ENCODE measurements at places on chromosomes 4 and X. TPM values are rescaled to one million over a fixed set of nuclear protein-coding genes. Genes with fewer than 3 reads are reported as not detected.

The GLRA2 gene
- not detected for total RNA-seq

The LONRF3 gene
- 10.7 TPM for total RNA-seq

The FOXR2 gene
- not detected for total RNA-seq

The IBSP gene
- not detected for total RNA-seq

The NMU gene
- not detected for total RNA-seq

The SPARCL1 gene
- total RNA-seq: 1.5 TPM

The SASH3 gene
- 163 TPM for total RNA-seq

The WAS gene
- 103 TPM for total RNA-seq

- no peak overlapping the region for H3K4me3 ChIP-seq
- DNase-seq: no peak
- H3K27ac ChIP-seq: no peak overlapping the region
Measured at GRCh38 chrX:134604701-134605311, 53.5 kb downstream of the PLAC1 start.

DNA sequence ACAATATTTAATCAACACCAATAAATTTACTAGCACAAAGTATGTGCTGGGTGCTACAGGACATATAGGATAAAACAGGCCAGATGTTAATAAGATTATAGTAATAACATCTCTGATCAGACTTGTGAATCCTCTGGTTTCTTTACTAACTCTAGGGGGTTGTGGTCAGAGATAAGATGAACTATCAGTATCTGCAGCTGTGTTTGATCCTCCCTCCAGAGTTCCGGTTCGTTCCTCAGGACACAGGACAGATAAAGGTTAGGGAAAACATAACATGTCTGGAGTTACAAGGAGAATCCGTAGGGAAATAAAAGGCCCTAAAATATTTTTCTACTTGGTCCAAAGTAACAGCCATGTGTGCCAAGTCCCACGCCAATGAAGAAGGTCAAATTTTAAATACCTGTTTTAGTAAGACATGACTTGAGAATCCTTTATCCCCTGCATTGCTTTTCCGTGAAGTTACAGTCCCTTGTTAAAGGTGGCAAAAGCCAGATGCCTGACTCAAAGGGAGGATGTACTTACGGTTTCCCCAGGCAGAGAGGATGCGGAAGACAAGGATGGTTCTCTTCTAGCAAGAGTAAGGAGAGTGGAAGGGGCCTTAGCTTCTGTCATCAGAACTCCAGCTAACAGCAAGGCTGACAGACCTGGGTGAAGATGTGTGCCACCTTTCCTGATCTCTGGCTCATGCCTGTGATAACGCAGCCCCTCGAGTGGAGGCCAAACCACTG, 44.4 kb downstream of the KIAA0232 start:
- peaks cover 10% of the 10 kb centered on the region for H3K4me1 ChIP-seq
- no peaks in the 10 kb centered on the region for H3K27me3 ChIP-seq

DNA sequence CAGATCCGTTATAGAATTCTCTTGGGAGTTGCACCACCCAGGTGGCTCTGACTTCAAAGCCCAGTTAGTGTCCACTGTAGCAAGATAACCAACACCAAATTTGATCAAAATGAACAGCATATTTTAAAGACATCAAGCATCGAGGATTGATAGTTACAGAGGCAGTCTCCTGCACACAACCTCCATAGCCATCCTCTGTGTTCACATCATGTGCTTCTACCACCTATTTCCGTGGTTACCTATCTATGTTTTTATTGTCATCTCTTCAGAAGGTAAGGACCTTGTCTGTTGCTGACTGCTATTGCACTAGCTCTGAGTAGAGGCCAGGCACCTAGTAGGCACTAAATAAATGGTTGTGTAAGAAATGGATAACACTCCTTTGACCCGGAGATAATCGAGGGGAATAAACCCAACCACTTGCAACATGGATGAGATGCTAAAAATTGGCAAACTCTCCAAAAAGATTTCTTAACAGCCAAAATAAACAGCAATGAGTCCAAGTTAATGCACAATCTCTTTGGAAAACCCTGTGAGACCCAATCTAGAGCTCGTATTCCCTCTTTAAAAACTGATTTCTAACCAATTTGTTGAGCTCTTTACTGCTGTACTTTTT, 14.7 kb upstream of the C1QTNF7 start:
- DNase-seq: no peak
- H3K4me3 ChIP-seq: no peak overlapping the region
- no peaks in the 10 kb centered on the region for H3K27me3 ChIP-seq
- no peak overlapping the region for H3K27ac ChIP-seq

- no peaks in the 10 kb centered on the region for H3K36me3 ChIP-seq
- H3K27ac ChIP-seq: no peak overlapping the region
- DNase-seq: no peak
- peaks cover 39% of the 10 kb centered on the region for H3K4me1 ChIP-seq
- H3K4me3 ChIP-seq: no peak overlapping the region
- no peaks in the 10 kb centered on the region for H3K27me3 ChIP-seq
Measured at GRCh38 chr4:77785669-77786068, 33.5 kb downstream of the CNOT6L start.

- no peaks in the 10 kb centered on the region for H3K4me1 ChIP-seq
- H3K36me3 ChIP-seq: no peaks in the 10 kb centered on the region
- DNase-seq: peak; percentile 95
Measured at GRCh38 chr4:74444891-74445642, at the start of gene AREG. Gene AREG, plus strand, starts transcription at chr4:74445136. Its CDS starts 210 bp downstream, at chr4:74445346.

DNA sequence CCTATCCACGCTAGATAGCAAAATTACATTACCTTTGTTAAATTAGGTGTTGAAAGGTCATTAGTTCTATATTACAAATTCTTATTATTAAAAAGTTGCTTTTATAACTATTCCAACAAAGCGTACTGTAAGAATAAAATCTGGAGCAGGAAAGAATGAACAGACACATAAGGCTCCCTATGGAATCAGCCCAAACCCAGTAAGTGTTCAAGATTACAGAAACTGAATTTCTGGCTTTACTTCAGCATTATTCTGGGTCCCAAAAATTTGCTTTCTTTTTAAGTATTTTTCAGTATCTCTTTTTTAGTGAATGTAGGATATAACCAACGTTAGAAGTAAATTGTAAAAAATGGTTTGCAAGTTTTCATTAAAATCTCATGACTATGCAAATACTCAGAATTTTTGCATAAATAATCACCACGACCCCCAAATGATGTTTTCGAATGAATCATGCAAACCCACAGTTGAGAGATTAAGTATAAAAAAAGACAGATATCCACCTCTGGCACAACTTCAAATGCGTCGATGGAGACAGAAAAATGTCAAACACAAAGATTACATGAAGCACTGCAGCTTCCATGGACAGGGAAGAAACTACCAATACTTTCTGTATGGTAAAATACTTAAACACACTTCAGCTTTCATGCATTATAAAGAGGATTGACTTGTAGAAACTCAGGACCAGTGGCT, 238.5 kb downstream of the RASL11B start:
- H3K4me3 ChIP-seq: no peak overlapping the region
- DNase-seq: no peak
- no peak overlapping the region for H3K27ac ChIP-seq
- no peaks in the 10 kb centered on the region for H3K36me3 ChIP-seq
- H3K4me1 ChIP-seq: no peaks in the 10 kb centered on the region

DNA sequence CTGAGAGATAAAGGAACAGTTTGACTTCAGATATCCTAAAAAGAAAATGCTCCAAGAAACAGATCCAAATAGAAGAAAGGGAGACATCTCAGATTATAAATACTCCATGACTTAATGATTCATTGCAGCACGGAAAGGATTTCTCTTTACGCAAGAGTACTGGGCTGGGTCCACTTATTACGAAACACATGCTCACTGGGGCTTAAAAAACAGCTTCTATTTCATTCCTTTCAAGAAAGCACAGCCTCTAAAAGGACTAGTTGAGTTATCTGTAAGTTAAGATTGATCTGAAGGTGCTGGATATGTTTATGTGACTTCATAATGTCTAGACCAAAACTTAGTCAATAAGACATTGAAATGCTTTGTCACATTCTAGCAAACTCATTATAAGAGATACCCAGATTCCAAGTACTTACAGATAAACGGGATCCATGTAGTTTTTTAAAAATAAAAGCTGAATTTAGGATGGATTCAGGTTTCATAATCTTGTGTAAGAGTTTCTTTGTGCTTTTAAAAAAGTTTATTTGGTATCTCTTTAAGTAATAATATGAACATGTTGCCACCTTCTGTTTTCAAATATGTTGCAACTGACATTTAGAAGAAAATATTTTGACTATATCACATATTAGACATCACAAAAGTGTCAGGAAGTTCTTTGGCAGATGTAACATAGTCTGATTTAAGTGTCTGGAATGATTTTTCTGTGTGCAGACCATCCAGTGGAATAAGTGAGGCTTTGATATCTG, 109.5 kb upstream of the MYOZ2 start:
- H3K4me3 ChIP-seq: no peak overlapping the region
- H3K36me3 ChIP-seq: no peaks in the 10 kb centered on the region
- no peaks in the 10 kb centered on the region for H3K27me3 ChIP-seq
- no peak overlapping the region for H3K27ac ChIP-seq
- DNase-seq: no peak

DNA sequence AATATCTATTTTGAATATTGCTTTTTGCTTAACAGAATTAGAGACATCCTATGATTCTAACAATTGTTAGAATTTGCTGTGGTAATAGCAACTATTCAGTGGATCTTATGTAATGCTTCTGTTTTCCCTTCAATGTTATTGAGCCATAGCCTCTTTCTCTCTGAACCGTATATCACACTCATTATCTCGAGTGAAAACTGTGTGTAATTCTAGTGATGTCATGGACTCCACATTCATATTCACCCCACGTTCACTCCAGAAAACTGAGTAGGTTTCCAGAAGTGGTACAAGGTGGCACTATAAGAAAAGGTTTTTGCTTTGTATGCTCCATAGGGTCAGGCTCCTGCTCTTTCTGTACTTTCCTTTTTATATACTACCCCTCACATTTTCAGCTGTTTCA, 534.3 kb upstream of the PABPC4L start:
- no peaks in the 10 kb centered on the region for H3K36me3 ChIP-seq
- no peak overlapping the region for H3K4me3 ChIP-seq
- H3K4me1 ChIP-seq: no peaks in the 10 kb centered on the region
- H3K27ac ChIP-seq: no peak overlapping the region
- no peaks in the 10 kb centered on the region for H3K27me3 ChIP-seq
- no peak for DNase-seq

- peaks cover 50% of the 10 kb centered on the region for H3K36me3 ChIP-seq
- H3K4me3 ChIP-seq: no peak overlapping the region
- H3K4me1 ChIP-seq: no peaks in the 10 kb centered on the region
- no peak overlapping the region for H3K27ac ChIP-seq
Measured at GRCh38 chr4:10085386-10085785, 31.2 kb downstream of the WDR1 start.

DNA sequence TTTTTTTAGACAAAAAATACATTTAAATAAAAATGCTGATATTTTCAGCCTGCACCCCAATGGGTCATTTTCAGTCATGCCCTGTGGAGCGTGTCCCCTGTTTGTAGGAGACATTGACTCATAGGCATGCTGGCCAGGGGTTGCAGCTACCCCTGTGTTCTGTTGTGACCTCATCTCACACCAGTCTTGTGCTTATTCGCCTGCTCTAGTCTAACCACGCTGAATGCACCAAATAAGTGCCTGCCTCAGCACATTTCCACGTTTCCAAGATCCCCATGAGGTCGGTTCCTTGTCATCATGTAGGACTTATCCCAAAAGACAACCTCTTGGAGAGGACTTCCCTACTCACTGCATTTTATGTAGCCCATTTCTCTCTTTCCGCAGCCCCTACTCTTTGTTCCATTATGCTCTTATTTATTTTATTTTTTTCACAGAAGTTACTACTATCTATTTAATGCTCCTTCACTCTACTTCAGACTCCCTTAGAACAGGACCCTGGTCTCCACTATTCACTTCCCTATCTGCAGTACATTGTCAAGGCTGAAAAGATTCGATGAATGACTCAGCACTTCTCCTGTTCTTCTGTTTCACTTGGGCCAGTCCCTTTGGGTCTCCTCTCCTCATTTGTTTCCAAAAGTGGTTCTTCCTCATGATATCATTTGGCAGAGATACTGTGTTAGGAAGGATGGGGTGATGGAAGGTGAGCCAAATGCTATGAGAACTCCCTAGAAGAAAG, 109.7 kb downstream of the MSL3 start:
- H3K4me3 ChIP-seq: no peak overlapping the region
- H3K27me3 ChIP-seq: no peaks in the 10 kb centered on the region
- H3K27ac ChIP-seq: no peak overlapping the region
- DNase-seq: no peak

DNA sequence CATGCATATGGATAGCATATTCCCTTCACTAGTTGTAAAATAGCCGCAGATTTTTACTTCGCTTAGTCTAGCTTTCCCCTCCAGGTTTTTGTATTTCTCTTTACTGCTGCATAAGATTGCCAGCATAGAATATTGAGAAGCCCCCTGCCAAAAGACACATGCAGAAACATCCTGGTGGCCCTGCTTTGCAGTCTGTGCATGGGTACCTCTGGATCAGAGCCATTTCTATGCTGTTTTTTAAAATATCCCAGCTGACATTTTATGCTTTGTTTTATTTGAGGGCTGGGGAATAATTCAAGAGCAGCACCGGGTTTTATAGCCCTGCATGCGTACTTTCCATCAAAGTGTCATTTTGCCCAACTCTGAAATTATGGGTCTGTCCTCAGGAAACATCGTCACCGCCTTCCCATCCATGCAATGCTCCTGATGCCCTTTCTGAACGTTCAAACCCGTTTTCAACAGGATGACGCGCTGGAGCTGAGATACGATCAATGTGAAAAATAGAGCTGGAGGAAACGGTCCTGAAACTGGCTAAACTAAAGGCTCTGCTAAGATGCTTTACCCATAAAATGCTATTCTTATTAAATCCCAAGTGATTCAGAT, 314.3 kb downstream of the EVC2 start:
- no peaks in the 10 kb centered on the region for H3K36me3 ChIP-seq
- no peaks in the 10 kb centered on the region for H3K4me1 ChIP-seq
- no peak for DNase-seq

GRCh38 chrX:23799469-23800065, 16.6 kb downstream of the SAT1 start:
- H3K4me3 ChIP-seq: no peak overlapping the region
- no peaks in the 10 kb centered on the region for H3K27me3 ChIP-seq
- no peaks in the 10 kb centered on the region for H3K36me3 ChIP-seq
- DNase-seq: no peak

DNA sequence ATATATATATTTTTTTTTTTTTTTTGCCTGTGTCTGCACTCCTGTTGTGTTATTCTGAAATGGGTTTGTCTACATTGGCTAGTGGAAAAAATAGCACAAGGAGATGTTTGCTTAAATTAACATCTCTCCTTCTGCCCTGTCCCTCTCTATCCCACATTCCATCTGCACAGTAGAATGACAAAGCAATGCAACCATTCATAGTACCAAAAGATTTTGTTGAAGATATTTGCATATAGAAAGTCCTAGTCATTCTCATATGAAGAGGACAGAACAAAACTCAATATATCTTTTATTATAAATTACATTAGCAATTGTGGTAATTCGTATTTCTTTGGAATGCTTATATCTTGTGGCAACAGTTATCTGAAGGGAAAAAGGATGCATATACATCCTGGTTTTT, 88.3 kb upstream of the AGA start:
- no peaks in the 10 kb centered on the region for H3K27me3 ChIP-seq
- DNase-seq: no peak
- no peak overlapping the region for H3K27ac ChIP-seq
- H3K4me3 ChIP-seq: no peak overlapping the region
